ENCODE measurements at places on chromosomes 12 and 14. TPM values are rescaled to one million over a fixed set of nuclear protein-coding genes. Genes with fewer than 3 reads are reported as not detected.

The EFS gene
- 26.5 TPM for total RNA-seq

The INSM2 gene
- 1.5 TPM for total RNA-seq

The OR9K2 gene
- not detected for total RNA-seq

The PTCSC3 gene
- total RNA-seq: not detected

The XRCC3 gene
- 14.2 TPM for total RNA-seq

The WASHC3 gene
- total RNA-seq: 57.7 TPM

The MAGOHB gene
- total RNA-seq: 20.3 TPM

DNA sequence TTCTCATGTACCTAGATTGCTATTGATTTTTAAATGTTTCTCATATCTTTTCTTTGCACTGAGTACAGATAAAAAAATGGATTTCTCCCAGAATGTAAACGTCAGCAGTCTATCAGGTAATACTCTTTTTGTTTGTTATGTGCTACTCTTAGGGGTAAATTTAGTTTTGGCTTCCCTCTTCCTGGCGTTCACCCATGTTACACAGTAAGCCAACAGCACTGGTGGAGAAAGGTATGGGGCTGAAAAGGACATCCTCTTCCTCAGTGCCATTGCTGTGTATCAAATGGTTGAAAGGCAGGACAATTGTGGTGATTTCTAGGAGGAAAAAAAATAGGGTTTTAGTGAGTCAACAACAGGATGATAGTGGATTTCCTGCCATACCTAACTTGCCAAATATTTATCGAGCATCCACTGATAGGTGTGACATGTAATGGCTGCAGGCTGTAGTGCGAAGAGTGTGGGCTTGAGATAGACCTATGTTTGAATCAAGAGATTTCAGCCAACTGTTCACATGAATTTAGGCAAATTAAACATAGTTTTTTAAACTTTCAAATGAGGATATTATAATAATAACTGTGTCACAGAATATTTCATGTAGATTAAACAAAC, 7.5 kb downstream of the KLRF2 start:
- no peak overlapping the region for H3K4me3 ChIP-seq
- DNase-seq: no peak
- H3K27me3 ChIP-seq: no peaks in the 10 kb centered on the region
- no peak overlapping the region for H3K27ac ChIP-seq
- H3K36me3 ChIP-seq: no peaks in the 10 kb centered on the region

DNA sequence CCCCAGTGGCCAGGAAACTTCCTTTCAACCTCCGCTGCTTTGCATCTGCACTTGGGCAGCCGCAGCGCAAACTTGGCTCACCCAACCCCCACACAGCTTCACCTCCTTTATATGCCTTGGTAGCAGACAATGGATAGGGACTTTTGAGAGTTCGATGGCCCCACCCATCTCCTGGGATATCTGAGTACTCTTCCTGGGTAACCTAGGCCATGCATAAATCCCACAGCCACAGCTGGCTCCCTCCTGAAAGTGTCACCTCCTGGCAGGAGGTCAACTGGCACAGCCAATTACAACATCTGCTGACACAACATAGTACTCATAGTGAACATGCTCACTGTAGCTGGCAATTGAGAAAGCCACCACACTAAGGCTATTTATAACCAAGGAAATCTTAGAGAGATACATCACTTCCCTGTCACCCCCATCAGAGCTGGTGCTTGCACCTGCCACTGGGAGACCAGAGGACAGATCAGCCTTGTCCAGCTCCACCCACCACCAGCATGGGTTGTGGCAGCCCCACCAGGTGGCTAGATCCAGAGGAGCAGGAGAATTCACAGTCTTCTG, 410.0 kb downstream of the SYT1 start:
- no peaks in the 10 kb centered on the region for H3K36me3 ChIP-seq
- H3K4me3 ChIP-seq: no peak overlapping the region
- no peaks in the 10 kb centered on the region for H3K27me3 ChIP-seq
- DNase-seq: no peak

- H3K27ac ChIP-seq: no peak overlapping the region
- no peaks in the 10 kb centered on the region for H3K36me3 ChIP-seq
- H3K4me3 ChIP-seq: no peak overlapping the region
- no peak for DNase-seq
Observed at GRCh38 chr12:54933376-54933775, 51.2 kb downstream of the TESPA1 start.

GRCh38 chr12:53050426-53051057, 677 bp downstream of the TNS2 start:
- H3K27ac ChIP-seq: peak overlapping the region; percentile 96
- no peak for DNase-seq
- H3K4me3 ChIP-seq: peak overlapping the region; percentile 51
- H3K36me3 ChIP-seq: peaks cover 30% of the 10 kb centered on the region
- peaks cover 93% of the 10 kb centered on the region for H3K4me1 ChIP-seq

DNA sequence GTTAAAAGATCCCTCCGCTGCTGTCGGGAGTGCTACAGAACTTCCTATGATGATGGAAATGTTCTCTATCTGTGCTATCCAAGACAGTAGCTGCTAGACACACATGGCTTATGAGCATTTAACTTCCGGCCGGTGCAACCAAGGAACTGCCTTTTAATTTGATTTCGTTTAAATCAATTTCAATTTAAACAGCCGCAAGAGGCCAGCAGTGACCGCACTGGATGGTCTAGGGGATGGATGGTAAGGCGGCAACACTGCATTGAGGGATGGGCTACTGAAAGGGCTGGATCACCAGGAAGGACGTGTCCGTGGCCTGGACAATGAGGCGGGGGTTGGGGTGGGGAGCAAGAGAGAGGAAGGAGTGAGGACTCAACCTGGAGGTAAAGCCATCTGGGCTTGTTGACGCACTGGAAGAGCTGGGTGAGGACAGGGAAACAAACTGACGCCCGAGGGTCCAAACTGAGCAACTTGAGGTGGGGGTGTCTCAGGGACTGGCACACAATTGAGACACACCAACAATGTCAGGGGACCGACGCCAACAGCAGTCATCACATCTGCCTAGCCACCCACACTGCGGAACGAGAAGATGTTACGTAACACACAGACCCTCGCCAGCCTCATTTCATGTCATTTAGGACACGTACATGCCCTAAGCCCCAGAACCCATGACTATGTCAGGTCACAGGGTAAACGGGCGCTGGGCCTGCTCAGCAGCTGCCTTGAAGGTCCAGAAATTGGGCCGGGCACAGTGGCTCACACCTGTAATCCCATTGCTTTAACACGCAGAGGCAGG, 57.6 kb downstream of the SCARB1 start:
- H3K27ac ChIP-seq: no peak overlapping the region
- DNase-seq: no peak
- peaks cover 10% of the 10 kb centered on the region for H3K4me1 ChIP-seq
- peaks cover 62% of the 10 kb centered on the region for H3K36me3 ChIP-seq

GRCh38 chr14:73889376-73889775, 2.7 kb downstream of the ZNF410 start:
- no peak for DNase-seq
- H3K4me1 ChIP-seq: peaks cover 6% of the 10 kb centered on the region
- H3K36me3 ChIP-seq: peaks cover 8% of the 10 kb centered on the region
- no peak overlapping the region for H3K4me3 ChIP-seq
- H3K27ac ChIP-seq: no peak overlapping the region

DNA sequence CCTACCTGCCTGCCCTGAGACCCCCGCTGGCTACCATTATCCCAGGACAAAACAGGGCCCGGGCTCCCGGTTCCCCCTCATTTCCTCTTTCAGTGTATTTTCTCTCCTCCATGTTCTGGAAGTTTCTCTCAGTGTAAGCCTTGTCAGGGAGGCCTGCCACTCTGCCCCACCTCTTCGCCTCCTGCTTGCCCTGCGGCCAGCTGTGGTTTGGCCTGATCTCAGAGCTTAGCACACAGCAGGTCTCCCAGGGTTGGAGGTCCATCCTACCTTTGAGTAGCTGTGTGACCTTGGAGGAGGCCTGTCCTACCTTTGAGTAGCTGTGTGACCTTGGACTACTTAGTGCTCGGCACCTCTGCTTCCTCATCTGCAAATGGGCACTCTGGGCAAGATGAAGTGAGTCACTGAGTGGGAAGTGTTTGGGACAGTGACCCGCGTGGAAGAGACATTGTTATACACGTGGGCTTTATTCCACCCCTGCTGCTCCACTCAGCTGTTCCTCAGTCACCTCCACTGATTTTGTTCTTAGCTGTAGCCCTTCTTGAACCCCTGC, 212.7 kb downstream of the ZFP36L1 start:
- H3K27me3 ChIP-seq: no peaks in the 10 kb centered on the region
- no peak for DNase-seq
- peaks cover 5% of the 10 kb centered on the region for H3K36me3 ChIP-seq

- H3K4me1 ChIP-seq: no peaks in the 10 kb centered on the region
- H3K27me3 ChIP-seq: no peaks in the 10 kb centered on the region
- H3K36me3 ChIP-seq: peaks cover 7% of the 10 kb centered on the region
- DNase-seq: no peak
- no peak overlapping the region for H3K4me3 ChIP-seq
Observed at GRCh38 chr12:120890963-120891362, 13.2 kb downstream of the SPPL3 start.

- no peaks in the 10 kb centered on the region for H3K27me3 ChIP-seq
- H3K27ac ChIP-seq: no peak overlapping the region
- DNase-seq: peak; percentile 85
- H3K4me1 ChIP-seq: peaks cover 12% of the 10 kb centered on the region
- no peak overlapping the region for H3K4me3 ChIP-seq
Observed at GRCh38 chr14:24058260-24058950, 6.6 kb downstream of the CARMIL3 start.

GRCh38 chr14:65496178-65496993, 83.9 kb downstream of the FUT8 start:
- no peaks in the 10 kb centered on the region for H3K36me3 ChIP-seq
- DNase-seq: no peak
- no peak overlapping the region for H3K27ac ChIP-seq
- no peak overlapping the region for H3K4me3 ChIP-seq

DNA sequence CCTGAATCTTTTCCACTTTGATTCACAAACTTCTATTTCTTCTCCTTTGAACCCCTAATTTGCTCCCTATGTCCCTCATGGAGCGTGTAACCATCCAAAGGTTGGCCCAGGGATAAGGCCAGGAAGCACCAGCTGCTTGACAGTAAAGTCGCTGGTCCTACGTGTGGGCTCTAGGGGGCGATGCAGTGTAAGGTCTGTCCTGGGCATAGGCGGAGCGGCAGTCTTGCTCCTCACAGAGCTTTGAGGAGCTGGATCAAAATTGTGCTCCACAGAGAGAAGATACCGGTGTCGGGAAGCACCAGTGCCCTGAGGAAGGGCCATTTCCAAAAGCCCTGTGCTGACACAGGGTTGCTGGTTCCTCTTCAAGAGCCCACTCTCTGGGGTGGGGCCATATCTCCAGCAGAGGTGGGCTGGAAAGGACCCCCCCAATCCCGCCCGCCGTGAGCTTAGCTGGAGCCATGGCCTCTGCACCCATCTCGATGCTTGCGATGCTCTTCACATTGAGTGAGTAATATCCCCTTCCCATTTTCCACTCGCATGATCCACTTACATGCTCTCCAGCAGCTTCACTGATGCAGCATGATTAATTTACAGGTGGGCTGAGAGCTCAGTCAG, 49.9 kb upstream of the OR4E1 start:
- DNase-seq: no peak
- H3K36me3 ChIP-seq: no peaks in the 10 kb centered on the region
- H3K4me3 ChIP-seq: no peak overlapping the region
- H3K4me1 ChIP-seq: no peaks in the 10 kb centered on the region

DNA sequence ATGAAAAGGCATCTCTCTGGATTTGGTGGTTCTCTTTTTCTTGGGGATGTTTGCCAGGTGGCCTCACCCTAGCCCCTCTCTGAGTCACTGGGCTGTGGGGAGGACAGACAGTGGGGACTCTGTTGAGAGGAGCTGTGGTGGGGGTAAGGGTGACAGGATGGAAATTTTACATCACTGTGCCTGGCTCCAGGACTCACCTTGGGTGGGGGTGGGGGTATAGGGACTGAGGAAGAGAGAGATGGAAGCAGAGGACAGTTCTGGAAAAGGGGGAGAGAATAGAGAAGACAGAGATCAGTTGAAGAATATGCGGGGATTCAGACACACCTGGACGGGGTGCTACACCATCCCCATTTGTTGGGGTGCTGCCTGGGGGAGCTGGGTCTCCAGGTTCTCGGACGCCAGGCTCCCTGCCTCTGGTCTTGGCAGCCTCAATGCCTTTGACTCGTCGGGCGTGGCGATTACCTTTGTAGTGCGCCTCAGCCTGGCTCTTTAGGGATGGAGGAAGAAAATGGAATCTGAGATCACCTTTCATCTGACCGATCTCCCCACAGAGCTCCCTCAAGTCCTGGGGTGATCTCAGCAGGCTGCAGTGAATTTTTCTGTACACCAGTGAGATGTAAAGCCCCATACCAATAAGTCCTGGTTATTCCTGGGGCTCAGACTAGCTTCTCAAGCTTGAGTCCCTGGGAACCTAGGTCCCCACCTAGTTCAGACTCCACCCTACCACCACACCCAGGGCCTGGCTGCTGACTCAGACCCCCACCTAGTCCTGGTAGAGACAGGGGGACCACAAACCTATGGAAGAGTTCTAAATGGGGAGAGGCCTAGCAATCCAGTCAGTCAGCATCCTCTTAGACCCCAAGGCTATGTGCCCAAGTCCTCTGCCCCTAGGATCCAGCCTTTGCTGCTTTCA, 9.6 kb upstream of the GPR84 start:
- H3K27me3 ChIP-seq: no peaks in the 10 kb centered on the region
- no peak for DNase-seq
- H3K36me3 ChIP-seq: peaks cover 32% of the 10 kb centered on the region
- peak overlapping the region; percentile 79 for H3K27ac ChIP-seq
- peaks cover 74% of the 10 kb centered on the region for H3K4me1 ChIP-seq

DNA sequence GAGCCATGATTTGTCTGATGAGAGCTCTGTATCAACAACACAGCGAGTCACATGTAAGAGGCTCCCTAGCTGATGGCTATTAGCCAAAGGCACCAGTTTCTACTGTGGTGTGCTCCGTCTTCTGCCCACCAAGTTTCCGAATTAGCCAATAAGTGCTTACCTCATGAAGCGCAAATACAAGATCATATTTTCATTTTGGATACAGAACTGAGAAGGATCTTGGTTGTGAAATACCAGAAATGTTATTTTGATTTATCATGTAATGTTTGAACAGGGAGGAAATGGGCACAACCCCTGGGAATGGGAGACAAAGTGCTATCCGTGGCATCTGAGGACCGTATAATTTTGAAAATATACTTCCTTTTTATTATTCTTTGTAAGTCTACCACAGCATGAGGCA, 234.3 kb downstream of the DACT1 start:
- no peak overlapping the region for H3K27ac ChIP-seq
- H3K27me3 ChIP-seq: no peaks in the 10 kb centered on the region
- H3K4me1 ChIP-seq: no peaks in the 10 kb centered on the region
- H3K4me3 ChIP-seq: no peak overlapping the region
- no peaks in the 10 kb centered on the region for H3K36me3 ChIP-seq

All from spinal cord (tissue), 10 donors.